ENCODE measurements at places on chromosomes 3 and 15.
A peak's percentile ranks its signal among the peaks of the same experiment; 100 is the strongest.

DNA sequence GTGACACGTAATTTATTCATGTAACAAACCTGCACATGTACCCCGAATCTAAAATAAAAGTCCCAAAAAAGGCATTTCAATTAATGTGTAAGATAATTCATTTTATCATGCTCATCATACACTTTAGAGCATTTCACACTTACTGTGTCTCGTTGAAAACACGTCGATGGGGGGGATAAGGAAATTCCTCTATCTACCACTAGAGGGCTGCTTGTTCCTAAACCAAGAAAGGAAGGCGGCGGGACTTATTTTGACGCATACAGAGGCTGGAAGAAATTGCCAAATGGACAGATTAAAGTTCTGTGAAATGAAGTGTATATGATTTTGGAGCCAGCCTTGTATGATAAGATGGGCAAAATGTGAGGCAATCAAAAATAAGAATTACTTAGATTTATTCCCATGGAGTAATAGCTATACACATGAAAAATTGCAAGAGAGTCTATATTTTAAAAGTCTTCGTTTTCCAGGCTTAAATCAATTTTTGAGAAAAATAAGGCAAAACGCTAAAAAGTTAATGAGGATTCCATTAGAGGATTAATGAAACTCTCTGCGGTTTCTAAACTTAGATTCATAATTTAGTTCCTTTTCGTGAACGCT, 346.8 kb downstream of the CNTN3 start:
- DNase-seq: no peak

DNA sequence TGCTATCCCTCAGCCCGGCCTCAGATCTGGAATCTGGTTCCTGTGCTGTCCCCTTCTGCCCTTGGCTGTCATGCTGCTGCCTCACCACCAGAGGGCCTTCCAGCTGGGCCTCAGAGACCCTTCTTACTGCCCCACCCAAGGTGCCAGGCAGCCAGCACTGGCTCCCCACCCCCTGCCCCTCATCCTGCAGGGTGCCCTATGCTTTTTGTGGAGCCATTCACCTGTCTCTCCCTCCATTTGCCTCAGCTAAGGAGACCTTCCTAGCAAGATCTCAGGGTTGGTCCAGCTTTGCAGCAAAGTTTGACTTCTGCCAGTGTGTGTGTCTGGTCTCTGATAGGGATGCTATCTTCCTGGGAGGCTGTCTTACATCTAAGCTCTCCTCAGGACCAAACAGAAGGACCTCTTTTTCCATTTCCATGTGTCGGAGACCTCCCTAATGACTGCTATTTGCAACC, 1.9 kb upstream of the VWA5B2 start:
- no peak for DNase-seq

- DNase-seq: no peak
Measured at GRCh38 chr3:173653781-173654180, 256.2 kb downstream of the NLGN1 start.

GRCh38 chr3:13122081-13123012, 49.1 kb upstream of the IQSEC1 start:
- DNase-seq: no peak

GRCh38 chr3:78937475-78937874, 830.3 kb downstream of the ROBO1 start:
- DNase-seq: no peak

DNA sequence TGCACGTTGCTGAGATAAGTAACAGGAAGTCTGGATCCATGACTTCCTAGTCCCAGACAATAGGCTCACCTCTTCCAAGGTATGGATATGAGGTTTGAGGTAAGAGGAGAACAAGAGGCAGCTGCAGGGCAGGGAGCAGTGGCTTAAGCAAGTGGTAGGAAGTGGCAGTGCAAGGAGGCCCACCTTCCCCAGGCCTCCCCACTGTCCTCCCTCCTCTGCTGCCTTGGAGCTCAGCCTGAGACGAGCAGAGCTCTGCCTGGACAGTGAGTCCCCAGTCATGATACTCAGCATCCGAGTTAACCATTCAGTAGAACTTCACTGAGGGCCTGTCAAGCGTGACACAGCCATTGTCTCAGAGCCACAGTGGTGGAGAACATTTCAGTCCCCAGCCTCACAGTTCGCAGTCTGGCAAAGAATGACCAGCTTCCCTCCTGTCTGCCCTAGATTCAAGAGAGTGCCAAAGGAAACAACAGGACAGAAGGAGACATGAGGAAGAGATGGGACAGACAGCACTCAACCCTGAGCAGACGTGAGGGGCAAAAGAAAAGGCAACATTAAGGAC, 41.4 kb upstream of the BOC start:
- no peak for DNase-seq

GRCh38 chr15:90191794-90192509, 9.2 kb upstream of the SEMA4B start:
- peak; percentile 77 for DNase-seq

GRCh38 chr15:98800437-98801233, 152.3 kb downstream of the IGF1R start:
- DNase-seq: peak; percentile 76

DNA sequence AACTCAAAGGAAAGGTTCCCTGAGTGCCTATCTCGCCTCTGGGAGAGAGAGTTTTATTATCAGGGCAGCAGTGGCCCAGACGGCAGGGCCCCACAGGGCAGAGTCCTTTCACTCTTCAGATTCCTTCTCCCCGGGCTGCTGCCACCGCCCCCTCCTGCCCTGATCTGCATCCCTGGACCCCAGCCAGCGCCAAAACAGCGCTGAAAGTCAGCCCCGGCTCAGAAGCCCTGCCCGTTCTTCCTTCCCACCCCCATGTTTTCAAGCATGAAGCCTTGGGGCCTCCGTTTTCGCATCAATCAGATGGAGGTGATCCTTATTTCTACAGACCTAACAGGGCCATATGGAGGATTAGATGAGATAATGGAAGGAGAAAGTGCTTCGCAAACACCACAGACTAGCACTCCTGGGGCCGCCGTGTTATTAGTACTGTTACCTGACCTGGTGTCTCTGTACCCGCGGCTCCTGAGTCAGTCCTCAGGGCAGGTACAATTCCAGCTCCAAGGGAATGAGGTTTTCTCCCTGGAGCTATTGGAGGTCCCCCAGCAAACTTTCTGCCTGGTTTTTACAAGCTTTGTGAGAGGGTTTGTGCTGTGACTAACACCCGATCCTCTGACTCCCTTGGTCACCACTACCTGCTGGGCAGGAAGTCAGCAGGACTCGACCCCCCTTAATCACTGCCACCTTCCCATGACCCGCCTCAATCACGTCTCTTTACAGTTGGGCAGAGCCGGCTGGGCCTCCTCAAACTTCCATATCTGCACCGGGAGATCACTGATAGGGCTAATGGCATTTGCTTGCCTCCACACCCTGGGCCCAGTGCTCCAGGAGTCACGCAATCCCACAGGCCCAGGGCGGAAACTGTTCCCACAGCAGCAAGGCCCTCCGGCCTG, 39.5 kb upstream of the TSEN2 start:
- no peak for DNase-seq

GRCh38 chr3:38468765-38469164, 15.1 kb downstream of the ACVR2B start:
- DNase-seq: no peak

DNA sequence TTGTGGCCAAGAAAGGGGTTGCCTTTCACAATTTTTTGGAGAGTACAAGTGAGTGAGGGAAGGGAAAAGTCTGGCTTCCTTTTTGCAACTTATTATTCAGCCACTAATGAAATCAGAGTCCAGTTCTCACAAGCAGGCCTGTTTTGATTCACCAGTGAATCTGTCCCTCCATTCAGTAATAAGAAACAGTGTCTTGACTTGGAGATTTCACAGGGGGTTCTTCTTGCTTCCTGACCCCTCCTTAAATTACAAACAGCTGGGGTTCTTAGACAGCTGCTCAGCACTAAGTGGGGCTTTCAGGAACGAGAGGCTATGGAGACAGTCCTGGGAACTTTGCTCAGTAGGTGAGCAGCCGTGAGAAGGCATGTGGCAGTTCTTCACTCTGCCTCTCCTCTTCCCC, 24.5 kb downstream of the SEMA3G start:
- no peak for DNase-seq

DNA sequence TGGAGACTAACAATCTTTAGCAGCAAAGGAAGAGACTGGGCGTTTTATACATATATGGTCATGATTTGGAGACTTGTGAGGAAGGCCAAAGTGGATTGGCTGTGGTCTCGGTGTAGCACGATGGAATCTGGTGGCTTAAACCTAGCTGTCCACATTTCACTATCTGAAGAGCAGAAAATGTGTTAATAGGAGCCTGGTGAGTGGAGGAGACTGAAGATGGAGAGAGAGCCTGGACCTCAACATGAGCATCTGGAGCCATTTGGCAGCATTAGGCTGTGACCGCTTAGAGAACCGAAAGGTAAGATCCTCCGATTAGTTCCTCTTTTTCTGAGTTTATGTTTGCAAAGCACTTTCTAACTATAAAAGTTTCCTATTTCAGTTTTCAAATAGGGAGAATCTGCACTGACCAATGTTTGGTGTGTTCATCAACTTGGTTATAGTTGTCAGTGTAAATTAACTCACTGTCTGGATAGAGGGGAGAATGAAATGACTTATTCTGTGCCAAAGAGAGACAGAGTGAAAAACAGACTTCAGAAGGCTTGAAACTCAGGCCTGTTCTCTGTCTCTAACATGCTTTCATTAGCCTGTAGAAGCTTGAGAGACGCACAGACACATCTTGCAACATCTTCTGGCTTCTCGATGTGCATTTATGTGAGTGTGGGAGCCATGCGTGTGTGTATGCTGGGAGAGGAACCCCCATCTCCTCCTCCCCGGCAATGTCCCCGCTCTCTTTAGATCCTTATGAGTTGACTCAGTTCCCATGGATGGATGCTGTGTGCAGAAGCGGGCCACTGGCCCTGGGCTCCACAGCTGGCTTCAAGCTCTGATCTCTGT, 244.7 kb upstream of the TBL1XR1 start:
- peak; percentile 9 for DNase-seq

DNA sequence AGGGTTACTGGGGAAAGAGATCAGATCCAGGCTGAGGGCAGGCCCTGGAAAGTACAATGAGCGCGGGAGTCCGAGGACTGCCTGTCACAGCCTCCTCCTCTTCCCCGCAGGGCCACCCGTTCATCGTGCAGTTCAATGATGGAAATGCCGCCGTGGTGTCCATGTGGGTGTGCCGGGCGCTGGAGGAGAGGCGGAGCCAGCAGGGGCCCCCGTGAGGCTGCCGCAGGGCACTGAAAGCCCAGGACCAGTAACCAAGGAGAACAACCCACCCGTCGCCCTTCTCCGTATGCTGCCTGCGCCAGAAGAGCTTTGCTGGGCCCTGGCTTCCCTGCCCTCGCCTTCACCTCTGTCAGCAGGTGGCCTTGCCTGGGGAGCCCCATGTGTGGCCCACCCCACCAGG, 18.8 kb upstream of the SKOR1 start:
- no peak for DNase-seq

DNA sequence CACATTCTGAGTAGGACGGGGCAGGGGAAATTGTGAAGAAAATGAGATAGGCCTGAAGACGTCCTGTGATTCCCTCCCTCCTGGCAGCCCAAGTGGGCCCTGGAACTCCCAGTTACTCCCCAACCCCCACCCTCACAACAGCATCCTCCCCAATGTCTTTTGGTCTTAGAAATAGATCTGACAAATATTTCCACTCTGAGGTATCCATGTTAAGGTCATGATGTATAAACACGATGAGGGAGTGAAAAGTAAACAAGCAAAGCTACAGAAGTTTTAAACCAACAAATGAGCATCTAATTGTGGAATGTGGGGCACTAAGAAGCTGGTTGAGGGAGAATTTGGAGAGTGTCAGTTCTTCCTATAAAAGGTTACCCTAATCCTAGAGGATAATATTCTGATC, 103.7 kb upstream of the AADACL2 start:
- DNase-seq: no peak

GRCh38 chr3:55893045-55893664, 406.0 kb upstream of the WNT5A start:
- DNase-seq: no peak

DNA sequence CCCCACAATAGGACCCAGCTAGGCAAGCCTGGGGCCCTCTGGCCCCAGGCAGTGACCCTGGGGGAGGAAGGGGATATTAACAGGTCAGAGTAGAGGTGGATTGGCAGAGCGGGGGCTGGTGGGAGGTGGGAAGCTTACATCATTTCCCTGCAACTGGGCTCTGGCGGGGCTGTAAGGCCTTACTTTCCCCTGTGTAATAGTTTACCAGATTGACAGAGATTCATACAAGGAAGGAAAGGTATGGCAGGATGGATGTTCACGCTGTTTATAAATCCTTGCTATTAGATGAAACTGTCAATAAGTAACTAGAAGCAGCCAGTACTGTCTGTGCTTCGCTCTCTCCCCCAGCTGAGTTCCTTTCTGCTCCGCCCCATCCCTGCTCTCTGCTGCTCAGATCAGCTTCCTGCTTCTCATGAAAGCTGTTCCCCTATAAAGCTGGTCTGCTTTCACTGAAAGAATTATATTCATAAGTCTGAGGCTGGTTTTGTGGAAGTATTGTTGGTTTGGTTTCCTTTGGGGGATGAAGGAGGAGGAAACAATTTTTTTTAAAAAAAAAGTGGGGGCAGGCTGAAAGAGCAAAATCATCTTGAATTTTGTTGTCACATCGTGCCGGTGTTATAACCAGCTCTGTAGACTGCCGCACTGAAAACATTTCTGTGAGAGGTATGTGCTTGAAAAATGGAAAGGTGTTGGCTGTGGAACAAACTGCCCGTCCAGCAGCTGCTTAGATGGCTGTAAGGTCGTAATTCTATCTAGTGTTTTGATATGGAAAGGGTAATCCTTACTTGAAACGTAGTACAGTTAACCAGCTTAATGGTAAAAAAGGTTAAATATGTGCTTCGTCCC, 76.4 kb downstream of the BBX start:
- DNase-seq: peak; percentile 27

DNA sequence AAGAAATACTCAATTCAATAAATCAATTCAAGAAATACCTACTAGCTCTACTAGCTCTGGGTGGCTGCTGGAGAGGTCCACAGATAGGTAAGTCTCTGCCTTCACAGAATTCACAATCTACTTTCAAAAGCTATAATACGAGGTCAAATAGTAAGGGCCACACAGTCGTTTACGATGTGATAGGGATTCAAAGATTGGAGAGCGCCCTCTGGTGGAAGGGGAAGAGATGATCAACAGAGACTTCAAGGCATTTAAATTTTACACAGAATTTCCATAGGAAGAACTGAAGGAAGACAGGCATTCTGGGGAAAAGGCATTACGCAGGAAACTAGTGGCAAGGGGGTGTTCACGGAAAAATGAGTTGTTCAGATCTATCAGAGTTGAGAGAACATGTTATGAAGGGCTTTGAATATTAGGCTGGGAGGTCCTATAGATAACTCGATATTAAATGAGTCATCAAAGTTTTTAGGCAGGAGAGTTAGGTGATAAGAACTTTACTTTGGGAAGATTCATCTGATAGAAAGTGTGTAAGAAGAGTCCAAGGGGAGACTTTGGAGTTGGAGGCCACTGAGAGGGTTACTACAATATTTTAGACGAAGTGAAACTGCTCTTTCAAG, 128.8 kb downstream of the FRMD5 start:
- peak; percentile 50 for DNase-seq

GRCh38 chr3:126998320-126998719, 15.4 kb downstream of the PLXNA1 start:
- DNase-seq: no peak

Measured in hippocampal formation (tissue), 2 donors.